ENCODE measurements at places on chromosomes 12 and 14.
A peak's percentile ranks its signal among the peaks of the same experiment; 100 is the strongest.

- DNase-seq, result no peak
Measured at GRCh38 chr14:101657372-101657771, 96.1 kb downstream of the DIO3 start.

DNA sequence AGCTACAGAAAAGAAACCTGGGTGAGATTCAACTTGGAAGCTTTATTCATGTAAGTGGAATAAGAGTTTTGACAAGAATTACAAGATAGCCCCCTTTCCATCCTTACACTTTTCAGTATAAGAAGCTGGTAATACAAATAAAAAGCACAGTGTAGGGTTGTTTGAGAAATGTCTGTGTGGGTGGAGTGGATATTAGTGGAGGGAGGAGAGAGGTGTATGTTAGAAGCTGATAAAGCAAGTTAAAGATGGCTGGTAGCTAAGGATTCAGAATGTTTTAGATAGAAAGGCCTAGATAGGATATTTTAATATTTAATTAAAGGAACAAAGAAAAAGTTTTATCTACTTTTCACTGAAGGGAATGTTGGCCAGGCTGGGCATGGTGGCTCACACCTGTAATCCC is 12.5 kb downstream of the CFAP54 start:
- no peak for DNase-seq

- no peak for DNase-seq
Measured at GRCh38 chr12:128606051-128606450, 217.7 kb downstream of the SLC15A4 start.

GRCh38 chr14:58533446-58533845 is 104.3 kb upstream of the DACT1 start:
- peak; percentile 40 for DNase-seq
